ENCODE measurements at places on chromosomes 6 and 20.

GRCh38 chr20:42204109-42204660, 586.0 kb upstream of the CHD6 start:
- no peak for DNase-seq

- DNase-seq = no peak
Observed at GRCh38 chr6:32845384-32845884, 1.6 kb upstream of the PSMB8 start.

- no peak for DNase-seq
Observed at GRCh38 chr6:100724696-100725095, 156.4 kb downstream of the ASCC3 start.

DNA sequence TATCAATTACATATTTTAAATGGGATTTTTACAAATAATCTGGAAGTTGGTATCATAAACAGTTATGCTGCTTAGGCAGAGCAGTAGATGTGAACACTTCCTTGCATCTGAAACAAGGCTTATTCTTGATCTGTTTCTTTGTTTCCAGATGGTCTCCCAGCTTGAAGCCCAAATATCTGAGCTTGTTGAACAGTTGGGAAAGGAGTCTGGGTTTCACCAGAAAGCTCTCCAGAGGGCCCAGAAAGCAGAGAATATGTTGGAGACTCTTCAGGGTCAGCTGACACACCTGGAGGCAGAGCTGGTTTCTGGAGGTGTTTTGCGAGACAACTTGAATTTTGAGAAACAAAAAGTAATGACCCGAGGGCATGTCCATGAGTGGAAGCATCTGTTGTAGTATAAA, 91.9 kb downstream of the CCDC170 start:
- no peak for DNase-seq

GRCh38 chr20:2047456-2048092, 53.7 kb upstream of the PDYN start:
- DNase-seq = no peak

GRCh38 chr6:19417713-19418112, 419.5 kb upstream of the ID4 start:
- DNase-seq = no peak

- no peak for DNase-seq
Observed at GRCh38 chr20:605237-605636, 4.9 kb downstream of the TCF15 start.

DNA sequence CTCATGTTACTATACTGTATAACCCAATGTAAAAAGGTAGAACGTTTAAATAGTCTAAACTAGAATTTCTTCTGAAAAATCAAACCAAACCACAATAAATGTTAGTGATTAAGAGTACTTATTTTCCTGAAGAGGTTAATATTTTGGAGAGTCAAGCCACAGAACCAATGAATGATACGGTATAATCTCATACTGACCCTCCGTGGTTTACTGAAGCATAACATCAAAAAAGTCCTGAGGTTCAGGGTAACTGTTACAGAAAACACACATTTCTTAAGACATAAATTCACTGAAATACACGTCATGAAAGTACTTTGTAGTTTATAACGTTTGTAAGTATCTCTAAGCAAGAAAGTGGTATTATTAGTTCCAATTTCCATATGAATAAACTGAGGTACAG, 28.9 kb downstream of the ESF1 start:
- no peak for DNase-seq

DNA sequence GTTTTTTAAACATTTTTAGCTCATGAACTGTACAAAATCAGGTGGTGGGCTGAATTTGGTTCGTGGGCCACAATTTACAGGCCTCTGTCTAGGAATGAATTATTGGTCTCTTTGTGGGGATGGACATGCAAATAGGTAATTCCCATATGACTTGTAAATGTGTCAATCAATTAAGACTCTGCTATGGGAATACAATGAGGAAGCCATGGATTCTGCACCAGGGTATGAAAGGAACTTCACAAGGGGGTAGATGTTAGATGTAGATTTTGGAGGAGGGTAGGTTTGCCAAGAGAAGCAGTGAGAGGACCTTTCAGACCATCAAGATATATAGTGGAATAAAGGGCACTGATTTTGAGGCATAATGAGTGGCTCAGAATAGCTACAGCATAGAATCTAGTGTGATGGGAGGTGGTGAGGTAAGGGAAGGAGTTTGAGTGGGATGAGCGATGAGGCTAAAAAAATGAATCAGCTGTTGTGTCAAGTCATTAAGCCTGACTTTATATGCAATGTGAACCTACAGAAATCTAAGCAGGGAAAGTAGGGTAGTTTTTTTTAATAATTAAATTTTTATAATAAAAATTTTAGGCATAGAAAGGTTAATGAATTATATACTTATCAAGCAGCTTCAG, 32.6 kb upstream of the RNF182 start:
- no peak for DNase-seq

- DNase-seq = no peak
Observed at GRCh38 chr6:90167514-90168379, 128.9 kb downstream of the BACH2 start.

DNA sequence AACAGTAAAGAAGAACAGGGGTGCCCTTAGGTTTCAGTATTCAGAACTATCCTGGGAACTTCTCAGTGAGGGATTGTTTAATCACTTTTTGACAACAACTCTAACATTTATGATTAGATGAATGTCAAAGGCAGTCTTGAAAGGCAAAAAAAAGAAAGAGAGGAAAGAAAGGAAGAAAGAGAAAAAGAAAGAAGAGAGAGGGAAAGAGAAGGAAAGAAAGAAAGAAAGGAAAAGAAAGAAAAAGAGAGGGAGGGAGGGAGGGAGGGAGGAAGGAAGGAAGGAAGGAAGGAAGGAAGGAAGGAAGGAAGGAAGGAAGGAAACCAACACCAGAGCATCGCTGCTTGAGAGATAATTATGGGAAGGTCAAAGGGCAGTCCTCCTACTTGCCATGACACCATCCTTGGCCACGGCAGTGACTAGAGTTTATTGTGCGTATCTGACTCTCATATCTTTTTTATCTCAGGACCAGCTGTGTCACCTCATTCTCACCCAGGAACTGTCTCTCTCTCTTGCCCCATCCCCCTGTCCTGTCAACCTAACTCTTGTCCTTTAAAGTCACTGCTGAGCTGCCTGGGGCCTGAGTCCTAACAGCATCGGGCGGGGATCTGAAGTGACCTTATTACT, 96.8 kb upstream of the ATXN1 start:
- no peak for DNase-seq

DNA sequence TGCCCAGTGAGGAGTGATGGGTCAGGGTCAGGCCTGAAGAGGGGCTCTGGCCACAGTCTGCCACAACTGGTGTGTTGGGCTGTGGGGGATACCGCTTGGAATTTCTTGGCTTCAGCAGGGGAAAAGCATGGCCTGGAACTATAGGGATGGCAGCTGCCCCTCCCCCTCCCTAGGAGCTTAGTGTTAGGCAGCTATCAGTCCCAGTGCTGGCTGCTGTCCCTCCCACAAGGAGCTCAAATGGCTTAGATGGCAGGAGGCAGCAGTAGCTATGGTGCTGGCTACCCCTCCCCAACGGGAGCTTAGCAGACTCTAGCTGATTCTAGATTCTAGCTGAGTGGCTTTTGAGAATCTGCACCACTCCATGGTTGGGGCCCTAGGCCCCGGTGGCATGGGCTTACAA, 414.5 kb upstream of the HSF2 start:
- DNase-seq = no peak

GRCh38 chr6:109008537-109009235, 86.0 kb downstream of the SESN1 start:
- DNase-seq = no peak

DNA sequence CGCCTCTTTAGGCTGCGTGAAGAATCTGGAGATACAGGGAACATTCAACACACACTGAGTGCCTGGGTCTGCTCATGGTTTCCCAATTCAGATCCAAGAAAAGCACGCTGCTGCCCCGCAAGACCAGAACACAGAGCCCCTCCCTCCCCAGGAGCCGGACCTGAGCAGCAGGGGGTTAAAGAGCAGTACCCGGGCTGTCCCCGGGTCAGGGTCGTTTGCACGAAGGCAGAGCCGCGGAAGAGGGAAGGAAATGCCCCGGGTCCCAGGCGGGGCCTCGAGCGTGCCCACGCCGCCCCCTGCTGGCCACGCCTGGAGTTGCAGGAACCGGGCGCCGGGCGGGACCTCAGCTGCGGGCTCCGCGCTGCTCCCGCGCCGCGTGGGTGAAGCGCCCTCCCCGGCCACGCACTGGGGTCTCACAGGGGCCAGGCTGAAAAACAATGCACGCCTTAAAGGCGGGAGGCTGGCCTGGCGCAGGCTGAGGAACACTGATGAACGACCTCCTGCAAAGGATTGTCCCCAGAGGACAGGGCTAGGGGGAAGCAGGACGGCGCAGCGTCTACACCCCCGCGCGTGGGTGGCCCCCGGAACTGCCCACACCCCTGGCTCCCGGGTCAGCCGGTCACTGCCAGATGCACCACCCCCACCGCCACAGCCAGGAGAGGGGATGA, 48.9 kb downstream of the ANKRD60 start:
- DNase-seq = peak; percentile 32

GRCh38 chr6:28977341-28978132, 27.6 kb downstream of the ZNF311 start:
- no peak for DNase-seq

DNA sequence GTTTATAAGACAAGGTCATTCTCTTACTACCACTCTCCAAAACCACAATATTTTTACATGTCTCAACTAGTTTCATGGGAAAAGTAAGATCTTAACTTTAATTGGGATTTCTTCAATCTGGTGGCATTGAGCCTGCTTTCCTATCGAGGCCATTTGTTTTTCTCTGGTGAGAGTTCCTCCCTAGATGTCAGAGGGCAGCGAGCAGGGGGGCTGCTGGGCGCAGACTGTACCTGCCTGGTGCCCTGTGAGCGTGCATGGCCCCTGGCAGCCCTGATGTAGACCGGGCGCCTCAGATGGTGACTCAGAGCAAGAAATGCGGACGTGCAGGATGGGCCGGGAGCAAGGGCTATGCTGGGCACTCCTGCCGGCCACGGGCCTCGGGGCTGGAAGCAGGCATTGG, 27.2 kb downstream of the ERMARD start:
- no peak for DNase-seq

DNA sequence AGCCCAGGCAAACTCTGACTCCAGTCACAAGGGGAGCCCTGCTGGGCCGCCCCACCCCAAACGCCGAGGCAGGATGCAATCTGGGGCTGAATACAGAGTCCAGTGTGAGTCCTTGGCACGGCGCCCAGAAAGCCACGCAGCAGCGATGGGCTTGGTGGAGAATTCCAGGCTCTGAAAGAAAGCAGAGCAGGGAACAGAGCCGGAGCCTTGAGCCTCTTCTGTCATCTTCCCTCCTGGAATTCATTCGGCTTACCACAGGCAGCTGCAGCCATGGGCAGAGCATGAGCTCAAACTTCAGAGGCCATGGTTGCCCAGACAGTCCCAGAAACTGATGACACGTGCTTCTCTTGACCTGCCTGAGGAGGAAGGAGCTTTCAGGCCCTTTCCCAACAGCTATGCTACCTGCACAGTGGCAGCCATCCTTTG, 441.1 kb upstream of the JARID2 start:
- no peak for DNase-seq

DNA sequence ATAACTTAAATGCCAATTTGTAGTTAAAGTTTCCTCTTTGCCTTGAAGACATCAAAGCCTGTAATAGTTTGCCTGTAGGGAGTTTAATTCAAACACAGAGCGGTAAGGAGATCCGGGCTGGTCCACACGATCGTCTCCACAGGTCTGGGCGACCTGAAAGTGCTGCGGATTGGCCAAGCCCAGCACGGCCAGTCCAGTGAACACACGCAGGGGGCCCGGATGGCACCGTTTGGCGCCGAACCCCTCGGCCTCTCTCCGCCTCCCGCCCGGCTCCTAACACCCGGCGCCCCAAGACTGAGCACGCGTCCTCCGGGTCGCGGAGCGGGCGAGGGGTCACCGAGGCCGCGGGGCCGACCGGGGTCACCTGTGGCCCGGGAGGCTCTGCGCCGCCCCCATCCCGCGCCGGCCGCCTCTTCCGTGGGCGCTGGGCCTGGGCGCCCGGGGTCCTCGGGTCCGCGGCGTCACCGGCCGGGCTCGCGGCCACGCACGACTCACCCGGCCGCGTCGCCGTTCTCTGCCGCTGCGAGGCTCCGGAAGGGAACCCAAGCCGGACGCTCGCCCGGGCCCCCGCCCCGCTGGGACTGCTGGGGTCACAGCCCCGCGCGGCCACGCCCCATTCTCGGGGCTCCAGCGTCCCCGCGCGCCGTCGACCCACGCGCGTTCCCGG, 481 bp downstream of the SERPINB6 start:
- DNase-seq = no peak

DNA sequence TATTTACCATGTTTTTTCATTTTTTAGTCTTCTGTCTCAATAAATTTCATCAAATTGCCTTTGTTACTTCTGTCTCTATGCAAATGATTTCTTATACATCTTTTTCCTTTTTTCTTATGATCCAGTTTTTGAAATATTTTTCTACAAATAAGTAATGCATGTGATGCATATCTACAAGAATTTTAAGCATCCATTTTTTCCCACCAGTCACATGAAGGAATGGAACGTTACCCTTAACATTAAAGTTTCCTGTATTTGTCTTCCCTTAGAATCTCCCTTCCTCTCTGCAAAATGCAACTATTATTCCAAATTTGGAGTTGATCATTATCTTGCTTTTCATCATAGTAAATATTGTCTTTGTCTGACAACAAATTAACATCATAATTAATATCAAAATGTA, 35.5 kb downstream of the PSMB9 start:
- no peak for DNase-seq

- DNase-seq = no peak
Observed at GRCh38 chr6:33863084-33863483, 59.3 kb upstream of the MLN start.

GRCh38 chr20:57998981-57999464, 229.4 kb downstream of the ANKRD60 start:
- DNase-seq = no peak

- no peak for DNase-seq
Observed at GRCh38 chr20:5886788-5887187, 63.5 kb downstream of the TRMT6 start.

- no peak for DNase-seq
Observed at GRCh38 chr6:163302747-163303146, 111.8 kb upstream of the QKI start.

DNA sequence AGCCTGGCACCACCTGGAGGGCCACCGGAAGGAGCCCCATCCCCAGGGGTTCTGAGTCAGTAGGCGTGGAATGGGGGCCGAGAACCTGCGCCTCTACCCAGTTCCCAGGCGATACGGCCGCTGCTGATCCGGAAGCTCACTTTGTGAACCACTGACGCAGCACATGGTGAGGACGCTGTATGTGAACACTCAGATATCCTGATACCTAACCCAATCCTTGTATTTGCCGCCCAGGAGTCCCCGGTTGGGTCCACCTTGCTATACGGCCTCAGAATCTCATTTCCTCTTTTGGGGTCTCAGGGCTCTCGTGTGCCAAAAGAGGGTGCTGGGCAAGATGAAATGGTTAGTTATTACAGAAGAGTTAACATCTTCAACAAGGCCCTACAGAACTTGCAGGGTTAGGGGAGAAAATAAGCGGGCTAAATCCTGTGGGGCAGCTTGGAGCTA, 604 bp upstream of the RAB5IF start:
- DNase-seq = no peak

DNA sequence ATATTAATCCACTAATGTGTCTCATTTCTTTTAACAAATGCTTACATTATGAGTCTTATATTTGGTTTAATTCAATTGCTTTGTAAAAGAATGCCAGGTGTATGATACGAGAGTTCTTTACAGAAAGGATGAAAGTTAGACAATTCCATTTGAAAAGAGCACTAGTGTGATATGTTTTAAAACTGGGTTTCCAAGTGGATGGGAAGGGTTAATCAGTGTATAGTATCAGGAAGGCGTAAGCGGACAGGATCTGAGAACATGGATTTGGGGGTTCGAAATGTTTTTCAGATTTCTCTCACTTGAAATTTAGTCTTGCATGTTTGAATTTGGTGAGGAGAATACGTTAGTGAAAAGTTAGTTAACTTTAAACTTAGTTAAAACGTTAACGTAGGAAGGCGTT, 2.6 kb downstream of the FOXO3 start:
- no peak for DNase-seq

Data from stimulated activated CD8-positive, alpha-beta memory T cell treated with anti-CD3 and anti-CD28 coated beads, Interleukin-7, amount 100 ng/mL, for 1 hour (primary cell).